ENCODE measurements at places on chromosomes 13 and 19.

GRCh38 chr13:57815600-57815999, 184.1 kb downstream of the PCDH17 start:
- no peak for DNase-seq

DNA sequence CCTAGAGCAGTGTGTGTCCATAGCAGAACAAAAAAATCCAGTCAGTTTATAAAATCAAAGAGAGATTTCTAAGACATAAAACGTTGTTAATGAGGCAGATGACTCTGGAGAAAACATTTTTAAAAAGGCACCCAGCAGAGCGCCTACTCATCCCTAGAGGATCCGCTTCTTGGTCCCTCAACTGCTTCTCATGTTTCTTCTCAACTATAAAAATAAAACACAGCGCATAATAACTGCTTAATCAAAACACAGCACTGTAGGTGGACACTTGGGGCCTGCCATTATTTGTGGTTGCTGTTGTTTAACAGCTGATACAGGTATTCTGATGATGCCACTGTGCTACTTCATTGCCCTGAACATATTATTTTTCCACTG, 347.9 kb downstream of the FGF9 start:
- DNase-seq = no peak

DNA sequence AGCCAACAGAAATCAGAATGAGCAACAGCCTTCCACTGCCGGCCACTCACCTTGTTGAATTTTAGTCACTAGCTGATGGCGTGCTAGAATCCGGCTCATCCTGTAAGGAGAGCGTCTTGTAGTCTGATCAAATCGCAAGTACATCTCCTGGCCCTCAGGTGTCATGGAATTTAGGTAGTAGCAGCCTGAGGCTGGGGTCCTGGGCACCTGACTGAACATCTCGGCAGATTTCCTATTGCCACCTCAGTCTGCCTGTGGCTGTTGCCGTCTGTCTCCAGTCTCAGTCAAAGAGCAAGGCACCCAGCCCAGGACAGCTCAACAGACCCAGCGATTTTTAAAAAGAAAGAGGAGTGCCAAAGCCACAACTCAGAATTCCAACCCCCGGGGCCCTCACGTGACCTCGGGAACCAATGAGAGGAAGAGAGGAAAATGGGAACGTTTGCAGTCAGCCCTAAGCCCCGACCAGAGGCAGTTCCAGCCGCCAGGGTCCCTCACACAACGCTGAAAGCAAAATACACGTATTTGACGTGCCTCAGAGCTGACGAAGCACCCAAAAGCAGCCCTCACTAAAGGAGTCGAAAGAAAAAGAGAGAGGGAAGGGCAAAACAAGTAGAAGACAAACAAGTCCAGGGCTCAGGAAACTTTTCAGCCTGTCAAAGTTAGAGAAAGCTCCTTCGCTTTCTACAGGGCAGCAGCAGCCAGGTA, at the start of gene STARD13:
Gene STARD13 (minus strand): TSS at position 336 of the 705 bp plus-strand sequence. CDS start 117 bp downstream, at position 219.
- no peak for DNase-seq

DNA sequence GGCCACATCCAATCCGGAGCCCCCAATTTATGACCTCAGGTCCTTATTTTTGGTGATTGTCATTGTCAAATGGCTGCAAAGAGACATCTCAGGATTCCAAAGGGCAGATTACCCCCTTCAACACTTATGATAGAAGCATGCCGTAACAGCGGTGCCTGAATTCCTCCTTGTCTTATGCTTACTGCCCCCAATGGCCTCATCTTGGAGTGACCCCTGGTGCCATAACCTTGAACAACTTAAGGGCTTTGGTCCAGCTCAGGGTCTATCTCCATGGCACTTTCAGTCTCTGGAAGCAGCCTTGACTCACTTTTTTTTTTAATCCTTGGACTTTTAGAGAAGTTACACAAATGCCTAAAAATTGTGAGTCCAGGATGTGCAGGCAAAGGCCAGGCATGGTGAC, 171.6 kb upstream of the ZNF507 start:
- DNase-seq = no peak

DNA sequence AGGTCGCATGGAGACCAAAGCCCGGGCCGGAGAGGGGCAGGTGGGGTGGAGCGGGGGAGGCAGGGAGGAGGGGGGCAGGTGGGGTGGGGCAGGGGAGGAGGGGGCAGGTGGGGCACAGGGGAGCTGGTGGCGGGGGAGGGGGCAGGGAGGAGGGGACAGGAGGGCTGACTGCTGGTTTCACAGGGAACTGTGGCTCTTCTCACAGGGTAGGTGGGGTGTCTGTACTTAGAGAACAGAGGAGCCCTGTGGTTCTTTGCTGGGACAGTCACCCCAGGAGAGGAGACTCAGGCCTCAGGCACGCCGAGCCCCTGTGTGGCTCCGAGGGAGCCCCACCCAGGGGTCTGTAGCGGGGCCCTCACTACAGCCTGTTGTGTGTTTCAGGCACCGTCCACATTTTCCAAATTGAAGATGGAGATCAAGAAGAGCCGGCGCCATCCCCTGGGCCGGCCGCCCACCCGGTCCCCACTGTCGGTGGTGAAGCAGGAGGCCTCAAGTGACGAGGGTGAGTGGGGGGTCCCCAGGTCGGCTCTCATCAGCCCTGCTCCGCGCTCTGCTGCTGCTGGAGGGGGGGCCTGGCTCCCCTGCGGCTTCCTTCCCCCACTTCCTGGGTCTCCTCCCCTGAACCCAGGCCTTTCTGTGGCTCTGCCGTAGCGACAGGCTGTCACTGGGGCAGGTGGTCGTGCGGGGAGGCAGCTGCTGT, 162.7 kb downstream of the KDM4B start:
- DNase-seq = no peak

GRCh38 chr13:61170856-61171255, 244.8 kb downstream of the PCDH20 start:
- DNase-seq = no peak

DNA sequence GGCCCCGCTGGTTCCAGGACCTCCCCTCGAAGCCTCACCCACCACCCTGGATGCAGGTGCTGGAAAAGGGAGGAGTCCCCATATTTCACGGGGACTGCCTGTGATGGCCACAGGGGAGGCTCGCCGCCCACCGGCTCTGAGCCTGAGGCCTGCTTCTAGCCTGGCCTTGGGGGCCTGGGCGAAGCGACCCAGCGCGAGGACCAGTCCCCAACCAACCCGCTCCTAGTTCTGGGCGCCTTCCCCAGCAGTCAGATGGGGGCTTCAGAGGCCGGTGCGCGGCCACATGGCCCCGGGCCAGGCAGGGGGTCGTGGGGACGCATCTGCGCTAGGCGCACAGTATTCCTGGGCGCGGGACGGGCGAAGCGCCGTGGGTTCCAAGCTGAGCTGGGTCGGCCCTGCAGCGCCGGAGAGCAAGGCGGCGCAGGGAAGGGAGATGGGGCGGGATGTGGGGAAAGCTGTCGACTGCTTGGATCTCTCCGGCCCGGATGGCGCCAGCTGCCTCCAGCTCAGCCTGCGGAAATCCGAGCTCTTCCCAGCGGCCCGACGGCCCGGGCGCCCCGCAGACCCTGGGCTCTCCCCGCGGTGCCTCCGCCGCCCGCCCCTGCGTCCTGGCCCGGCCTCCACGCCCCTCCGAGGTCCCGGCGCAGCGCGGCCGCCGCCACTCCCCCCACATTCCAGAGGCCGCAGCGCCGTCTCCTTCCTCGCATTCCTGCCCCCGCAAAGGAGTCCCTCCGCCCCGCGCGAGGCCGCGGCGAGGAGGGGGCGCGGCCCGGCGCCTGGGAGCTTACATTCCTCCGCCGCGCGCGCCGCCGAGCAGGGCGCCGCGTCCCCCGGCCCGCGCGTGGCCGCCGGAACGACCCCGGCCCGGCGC, at the start of gene WTIP:
Gene WTIP (plus strand): TSS at position 788 of the 871 bp plus-strand sequence. CDS start 217 bp downstream, outside the sequence.
- DNase-seq = no peak

DNA sequence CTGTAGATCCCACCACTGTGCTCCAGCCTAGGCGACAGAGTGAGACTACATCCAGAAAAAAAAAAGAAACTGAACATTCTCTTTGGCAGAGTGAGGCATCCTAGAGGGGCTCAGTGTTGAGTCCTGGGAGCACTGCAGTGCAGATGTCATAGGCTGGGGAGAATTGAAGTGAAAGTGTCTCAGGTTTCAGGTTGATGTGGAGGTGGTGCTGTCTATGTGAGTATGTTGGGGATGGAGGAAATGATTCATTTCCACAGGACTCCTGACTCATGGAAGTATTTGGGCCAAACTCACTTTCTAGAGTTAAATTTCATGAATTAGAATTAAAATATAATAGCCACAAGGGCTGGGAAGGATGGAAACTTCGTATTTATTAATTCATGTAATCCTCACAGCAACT, 134.4 kb upstream of the TSC22D1 start:
- peak; percentile 11 for DNase-seq

DNA sequence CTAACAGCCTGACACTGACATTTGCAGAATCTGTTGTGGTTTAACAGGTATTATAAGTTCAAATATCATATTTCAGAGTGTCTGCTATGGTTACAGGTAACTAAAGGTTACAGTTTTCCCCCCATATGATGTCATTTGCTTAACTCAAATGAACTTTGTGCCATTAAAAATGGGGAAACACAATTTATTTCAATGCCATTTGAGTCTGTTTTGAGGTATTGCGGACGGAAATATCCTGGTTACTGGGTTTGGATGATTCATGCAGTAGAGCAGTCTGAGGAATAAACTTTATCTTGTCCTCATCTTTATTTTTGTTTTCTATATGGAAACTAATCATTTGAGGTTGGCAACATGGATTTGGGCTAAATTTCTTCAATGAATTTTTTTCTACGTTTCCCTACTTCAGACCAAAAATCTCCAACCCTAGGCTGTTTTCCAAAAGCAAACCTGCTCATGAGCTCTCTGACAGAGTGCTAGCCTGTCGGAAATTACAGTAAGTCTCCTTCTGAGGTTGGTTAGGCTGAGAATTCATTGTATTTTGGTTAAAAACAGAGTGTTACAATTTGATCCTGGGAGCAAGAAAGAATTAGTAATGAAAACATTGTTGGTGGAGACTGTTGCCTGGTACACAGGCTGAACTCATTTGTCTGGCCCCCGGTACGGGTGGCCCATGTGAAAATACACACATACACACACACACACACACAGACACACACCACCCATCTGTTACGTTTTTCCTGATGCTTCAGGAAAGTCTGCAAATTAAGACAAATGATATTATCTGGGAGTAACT, 66.1 kb downstream of the AKAP11 start:
- DNase-seq = no peak

DNA sequence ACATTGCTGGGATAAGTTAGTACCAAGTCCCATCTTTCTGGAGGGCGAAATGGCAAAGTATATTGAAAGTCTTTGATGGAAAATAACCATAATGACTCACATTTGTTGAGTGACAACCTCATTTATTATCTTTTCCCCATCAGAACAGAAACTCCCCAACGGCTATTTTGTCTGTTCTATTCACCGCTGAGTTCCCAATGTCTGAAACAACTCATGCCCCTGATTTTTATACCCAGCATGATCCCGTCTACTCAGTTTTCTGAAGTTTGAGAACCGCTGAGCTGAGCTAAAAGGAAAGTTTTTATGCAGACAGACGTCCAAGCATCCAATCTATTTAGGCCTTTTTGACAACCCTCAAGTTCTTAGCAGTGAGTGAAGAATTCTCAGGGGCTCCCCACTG, 7.8 kb upstream of the TINCR start:
- no peak for DNase-seq

DNA sequence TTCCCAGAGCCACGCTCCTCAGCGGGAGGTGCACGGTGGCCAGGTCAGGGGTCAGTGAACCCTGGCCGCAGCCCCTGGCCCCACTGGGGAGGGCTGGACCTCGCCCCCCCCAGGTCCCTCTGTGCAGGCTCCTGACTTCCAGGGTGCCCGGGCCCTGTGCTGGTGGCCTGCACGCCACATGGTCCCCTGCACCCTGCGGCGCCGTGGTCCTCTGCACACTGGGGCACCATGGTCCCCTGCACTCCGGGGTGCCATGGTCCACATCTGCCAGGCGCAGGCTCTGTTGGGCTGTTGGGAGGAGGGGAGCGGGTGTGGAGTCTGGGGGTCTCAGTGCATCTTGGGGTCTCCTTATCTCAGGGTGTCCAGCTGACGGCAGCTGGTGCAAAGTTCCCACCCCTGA, 23.3 kb upstream of the TMEM255B start:
- no peak for DNase-seq

DNA sequence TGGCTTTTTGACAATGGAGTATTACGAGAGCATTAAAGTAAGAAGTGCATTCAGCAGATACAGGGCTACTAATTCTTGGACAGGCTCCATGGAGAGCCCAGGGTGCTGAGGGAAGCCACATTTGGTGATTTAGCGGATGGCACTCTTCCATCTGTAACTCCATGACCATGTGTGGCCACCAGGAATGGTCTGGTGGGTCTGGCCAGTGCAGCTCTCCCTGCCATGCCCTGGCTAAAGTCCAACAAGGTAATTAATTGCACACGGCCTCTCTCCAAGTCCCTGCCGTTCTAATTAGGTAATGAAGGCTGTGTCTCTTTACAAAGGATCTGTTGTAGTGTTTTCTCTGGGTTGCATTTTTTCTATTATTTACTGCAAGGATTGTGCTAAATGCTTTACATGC, 4.3 kb upstream of the ZFR2 start:
- DNase-seq = no peak

DNA sequence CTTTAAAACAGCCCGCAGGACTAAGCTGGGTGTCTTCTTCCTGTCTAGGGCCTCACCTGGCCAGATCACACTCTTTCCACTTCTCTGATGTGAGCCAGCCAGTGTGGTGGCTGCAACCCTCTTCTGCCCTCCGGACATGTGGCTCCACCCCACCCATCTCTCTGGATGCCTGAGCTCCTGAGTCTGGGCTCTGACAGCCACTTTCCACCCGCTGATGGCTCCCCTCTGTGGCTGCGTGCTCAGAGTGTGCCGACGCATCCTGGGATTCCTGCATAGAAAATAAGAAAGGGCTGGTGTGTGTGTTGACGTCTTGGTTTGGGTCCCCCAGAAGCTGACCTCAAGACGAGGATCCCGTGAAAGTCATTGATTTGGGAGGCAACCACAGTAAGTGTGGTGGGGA, 181.6 kb downstream of the URI1 start:
- DNase-seq = no peak

DNA sequence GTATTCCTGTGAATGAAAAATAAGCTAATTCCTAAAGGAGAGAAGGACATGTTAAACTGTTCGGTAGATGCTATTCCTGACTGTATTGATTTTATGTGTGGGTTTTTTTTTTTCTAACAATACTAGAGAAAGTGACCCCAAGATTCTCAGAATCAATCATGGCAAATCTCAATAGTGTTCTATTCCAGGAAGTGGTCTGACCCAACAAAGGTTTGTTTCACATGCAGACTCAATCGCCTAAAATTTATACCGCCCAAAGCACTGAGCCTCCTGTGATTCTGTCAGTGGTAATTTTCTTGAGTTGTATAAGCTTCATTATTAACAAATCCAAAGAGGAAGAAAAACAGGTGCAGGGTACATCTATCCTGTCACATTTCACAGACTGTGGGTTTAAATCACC, 293.7 kb downstream of the SUCLA2 start:
- no peak for DNase-seq

Measured in stimulated activated CD4-positive, alpha-beta T cell treated with anti-CD3 and anti-CD28 coated beads, TNF-alpha, amount 100 ng/mL, for 48 hours (primary cell).